ENCODE measurements at places on chromosomes 5 and 9.
A peak's percentile ranks its signal among the peaks of the same experiment; 100 is the strongest.

- no peak for DNase-seq
Observed at GRCh38 chr9:5518937-5519319, 8.6 kb downstream of the PDCD1LG2 start.

GRCh38 chr5:119470851-119471451 is 18.7 kb downstream of the HSD17B4 start:
- peak; percentile 33 for DNase-seq

- DNase-seq: peak; percentile 19
Observed at GRCh38 chr9:4796988-4797853, 4.5 kb downstream of the RCL1 start.

GRCh38 chr5:114903767-114904166 is 265.9 kb downstream of the TRIM36 start:
- no peak for DNase-seq

- no peak for DNase-seq
Observed at GRCh38 chr9:37167456-37168047, 47.2 kb downstream of the ZCCHC7 start.

GRCh38 chr5:127444171-127444570 is 73.3 kb upstream of the PRRC1 start:
- no peak for DNase-seq

DNA sequence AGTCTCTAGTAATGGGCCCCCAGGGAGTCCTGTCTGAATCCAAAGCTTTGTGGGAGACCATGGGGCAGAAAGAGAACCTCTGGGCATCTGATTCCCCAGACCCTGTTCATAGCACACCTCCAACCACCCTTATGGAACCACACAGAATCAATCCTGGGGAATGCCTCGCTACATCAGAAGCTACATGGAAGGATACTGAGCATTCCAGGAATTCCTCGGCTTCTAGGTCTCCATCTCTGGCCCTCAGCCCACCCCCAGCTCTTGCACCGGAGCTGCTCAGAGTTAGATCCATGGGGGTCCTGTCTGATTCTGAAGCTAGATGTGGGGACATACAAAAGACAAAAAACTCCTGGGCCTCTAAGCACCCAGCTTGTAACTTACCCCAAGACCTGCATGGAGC is 28.4 kb downstream of the VCP start:
- no peak for DNase-seq

DNA sequence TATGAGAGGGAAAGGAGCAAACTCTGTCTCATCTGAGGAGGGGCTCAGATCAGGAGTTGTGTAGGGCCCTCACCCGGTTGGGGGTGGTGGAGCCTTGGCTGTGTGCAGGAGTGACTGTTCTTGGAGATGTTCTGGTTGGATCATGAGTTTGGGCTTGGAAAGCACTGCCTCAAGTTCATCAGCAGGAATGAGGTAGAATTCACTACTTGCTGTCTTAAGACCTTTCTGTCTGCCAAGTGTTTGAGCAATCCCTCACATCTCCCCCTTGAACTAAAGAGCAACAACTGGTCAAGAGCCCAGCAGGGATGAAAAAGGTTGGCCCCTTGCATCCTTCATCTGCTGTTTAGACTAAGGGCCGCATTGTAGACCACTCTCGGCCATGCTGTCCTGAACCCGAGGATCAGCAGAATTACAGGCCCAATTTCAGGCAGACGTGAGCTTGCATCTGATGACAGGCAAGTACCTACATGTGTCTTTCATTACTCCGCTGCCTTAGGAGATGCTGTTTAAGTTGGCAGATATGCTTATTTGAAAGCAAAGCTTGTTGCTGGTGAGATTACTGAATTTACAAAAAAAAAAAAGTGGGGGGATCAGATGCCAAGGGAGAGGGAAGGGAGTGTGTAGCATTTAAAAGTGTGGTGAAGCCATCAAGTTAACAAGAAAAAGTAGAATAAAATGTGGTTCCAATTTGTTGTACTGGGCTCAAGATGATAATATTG is 36.4 kb downstream of the PIK3R1 start:
- DNase-seq: no peak

- no peak for DNase-seq
Observed at GRCh38 chr5:110572729-110573128, 153.7 kb downstream of the TMEM232 start.

GRCh38 chr9:138040446-138041430 is 163.2 kb downstream of the CACNA1B start:
- DNase-seq: no peak

GRCh38 chr5:34657274-34657921 is 1.3 kb downstream of the RAI14 start:
- DNase-seq: no peak

DNA sequence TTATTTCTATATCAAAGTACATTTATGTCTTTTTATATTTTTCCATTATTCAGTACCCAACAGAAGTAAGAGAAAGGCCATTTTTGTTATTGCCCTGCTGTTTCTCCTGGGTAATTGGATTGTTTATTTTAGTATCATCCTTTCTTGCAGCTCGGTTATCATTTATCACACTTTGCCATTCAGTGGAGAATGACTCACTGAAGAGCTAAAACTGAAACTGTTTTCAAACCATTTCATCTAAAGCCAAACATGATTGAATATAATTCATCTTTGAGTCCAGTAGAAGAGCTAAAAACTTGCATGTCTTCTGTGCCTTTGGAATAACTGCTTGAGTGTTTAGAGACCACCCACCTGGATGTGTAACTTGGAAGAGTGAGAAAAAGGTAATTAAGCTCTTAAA is 139.5 kb upstream of the PRDM9 start:
- no peak for DNase-seq

All from left renal pelvis (tissue), 4 donors.